Central memory CD4-positive, alpha-beta T cell (primary cell): ENCODE measurements at places on chromosomes 11 and 22.

DNA sequence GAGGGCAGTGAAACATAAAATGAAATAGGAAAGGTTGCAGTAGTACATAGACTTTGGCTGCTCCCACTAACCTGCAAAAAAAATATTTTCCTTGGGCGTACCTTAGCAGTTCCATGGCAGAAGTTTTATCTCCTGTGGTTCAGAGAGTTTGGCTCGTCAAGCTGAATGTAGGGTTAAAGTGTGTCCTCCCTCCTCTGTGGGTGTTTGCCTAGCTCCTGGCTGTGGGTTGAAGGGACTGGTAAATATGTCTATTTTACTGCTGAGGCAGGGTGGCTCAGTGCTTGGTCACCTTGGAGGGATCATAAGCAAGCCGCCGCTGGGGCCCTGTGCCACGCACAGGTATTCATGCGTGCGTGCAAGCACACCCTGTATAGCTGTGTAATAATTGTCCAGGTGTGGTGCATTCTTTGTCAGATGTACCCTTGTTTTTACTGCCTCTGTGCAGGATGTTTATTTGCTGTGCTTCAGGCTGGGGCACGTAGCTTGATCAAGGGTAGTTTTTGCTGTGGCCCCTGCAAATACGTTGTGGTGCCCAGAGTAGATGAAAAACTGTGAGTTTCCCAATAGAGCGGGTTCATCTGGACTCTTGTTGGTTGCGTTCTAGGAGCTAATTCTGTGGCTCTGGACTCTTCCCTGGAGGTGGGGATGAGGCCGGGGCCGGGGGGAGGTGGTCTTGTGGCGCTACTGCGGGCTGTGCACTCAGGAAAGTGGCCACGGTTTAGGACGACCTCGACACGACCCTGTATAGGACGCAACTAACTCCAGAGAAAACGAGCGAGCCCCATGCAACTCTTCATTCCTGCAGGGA, 732 bp upstream of the SORL1 start:
- no peak for DNase-seq

DNA sequence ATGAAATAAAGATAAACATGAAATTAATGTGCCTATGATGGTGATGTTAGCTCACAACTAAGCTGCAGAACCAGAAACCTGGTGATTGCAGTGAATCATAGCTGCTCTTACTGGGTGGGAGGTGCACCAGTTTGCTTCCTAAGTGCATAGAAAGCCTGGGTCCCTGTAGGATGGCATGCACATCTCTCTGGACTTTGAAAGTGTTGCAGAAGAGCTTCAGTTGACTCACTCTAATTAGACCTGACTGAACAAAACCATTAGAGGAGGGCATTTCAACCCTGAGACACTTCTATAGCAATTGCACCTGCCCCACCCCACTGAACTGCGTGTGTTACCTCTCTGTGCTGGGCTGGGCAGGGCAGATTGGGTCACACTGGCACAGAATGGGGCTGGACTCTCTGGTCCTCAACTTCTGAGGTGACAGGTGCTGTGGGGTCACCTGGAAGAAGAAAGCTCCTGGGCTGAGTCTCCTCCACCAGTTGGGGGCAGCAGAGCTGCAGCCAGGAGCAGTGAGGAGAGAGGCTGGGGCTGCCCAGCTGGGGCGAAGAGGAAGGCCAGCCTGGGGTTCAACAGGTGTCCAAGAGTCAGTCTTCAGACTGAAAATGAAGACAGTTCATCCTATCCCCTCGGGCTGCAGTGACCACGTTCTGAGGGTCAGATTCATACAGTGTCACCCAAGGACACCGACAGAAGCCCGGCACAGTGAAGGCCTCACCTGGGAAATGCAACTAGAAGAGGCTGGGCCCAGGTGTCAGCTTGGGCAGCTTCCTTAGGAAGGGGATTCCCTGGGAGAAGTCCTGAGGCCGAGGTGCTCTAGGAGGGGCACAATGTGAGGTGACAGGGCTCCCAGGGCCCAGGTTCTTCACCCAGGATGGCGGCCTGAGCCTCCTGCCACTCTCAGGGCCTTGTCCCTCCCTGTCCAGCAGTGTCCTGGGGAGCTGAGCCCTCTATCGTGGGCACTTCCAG, 58.1 kb downstream of the GGTLC2 start:
- DNase-seq = no peak

- DNase-seq = no peak
Observed at GRCh38 chr11:103609117-103610066, 427.0 kb upstream of the DDI1 start.

- no peak for DNase-seq
Observed at GRCh38 chr11:126405374-126405773, 49.9 kb downstream of the ST3GAL4 start.

GRCh38 chr11:134486704-134487103, 74.7 kb upstream of the B3GAT1 start:
- no peak for DNase-seq

DNA sequence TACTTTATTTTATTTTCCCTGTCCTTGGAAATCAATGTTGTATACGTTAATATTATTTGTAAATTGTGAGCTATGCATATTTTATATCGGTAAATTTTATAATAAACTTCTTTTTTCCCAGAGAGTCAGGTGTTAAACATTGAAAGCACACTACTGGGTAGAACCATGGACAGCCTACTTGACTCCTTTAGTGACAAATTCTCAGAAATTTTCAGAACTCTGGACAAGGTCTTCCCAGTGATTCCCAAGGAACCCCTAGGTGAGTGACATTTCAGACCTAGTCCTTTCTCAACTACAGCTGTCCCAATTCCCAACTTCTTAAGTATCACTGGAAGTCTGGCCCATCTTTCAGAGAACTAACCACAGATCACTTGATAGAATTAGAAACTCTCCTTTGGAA, 107.2 kb downstream of the RCN1 start:
- DNase-seq = no peak
